ENCODE measurements at places on chromosomes 11 and 22. TPM values are rescaled to one million over a fixed set of nuclear protein-coding genes. Genes with fewer than 3 reads are reported as not detected.

HBD gene
- not detected for total RNA-seq

CSNK1E gene
- 118 TPM for total RNA-seq

MUC6 gene
- total RNA-seq, result not detected

ANKK1 gene
- not detected for total RNA-seq

BEST1 gene
- total RNA-seq, result 1.4 TPM

CHKA gene
- total RNA-seq, result 23.6 TPM

MYO7A gene
- 0.35 TPM for total RNA-seq

ANO3 gene
- total RNA-seq, result not detected

RAG2 gene
- total RNA-seq, result not detected

KCTD14 gene
- total RNA-seq, result 10.4 TPM

CARS1 gene
- 52.4 TPM for total RNA-seq

SESN3 gene
- total RNA-seq, result 3.6 TPM

MN1 gene
- 0.17 TPM for total RNA-seq

ANGPTL5 gene
- not detected for total RNA-seq

ELP4 gene
- 22.4 TPM for total RNA-seq

TRIM29 gene
- total RNA-seq, result 0.69 TPM

CHRM1 gene
- not detected for total RNA-seq

APOA5 gene
- total RNA-seq, result not detected

PYGM gene
- total RNA-seq, result not detected

KDM4D gene
- total RNA-seq, result 1.6 TPM

MAFF gene
- total RNA-seq, result 18.1 TPM

GRAP2 gene
- not detected for total RNA-seq

KCNK4 gene
- total RNA-seq, result not detected

OR8G5 gene
- not detected for total RNA-seq

FOLR2 gene
- total RNA-seq, result not detected

All from renal cortical epithelial cell (primary cell).